ENCODE measurements at places on chromosomes 7 and 10.

GRCh38 chr10:70652761-70653657 is 19.3 kb upstream of the ADAMTS14 start:
- no peak for DNase-seq

DNA sequence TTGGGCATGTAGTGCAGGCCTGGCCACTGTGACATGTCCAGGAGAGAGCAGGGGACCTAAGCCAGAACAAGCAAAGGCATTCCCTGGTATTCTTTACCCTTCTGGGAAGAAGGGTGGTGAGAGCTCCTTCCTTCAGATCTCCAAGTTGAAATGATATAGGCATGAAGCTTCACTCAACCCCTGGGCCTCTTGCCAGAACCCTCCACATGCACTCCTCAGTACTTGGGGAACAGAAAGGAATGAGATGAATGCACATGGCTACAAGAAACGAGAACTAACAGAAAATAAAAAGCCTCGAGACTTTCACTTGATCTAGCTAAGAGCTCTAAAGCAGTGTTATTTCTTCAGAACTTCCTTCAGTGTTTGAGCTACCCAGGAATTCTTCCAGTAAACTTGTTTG is 262.2 kb downstream of the ETV1 start:
- no peak for DNase-seq

GRCh38 chr7:1562116-1562515 is 6.1 kb upstream of the TMEM184A start:
- DNase-seq, result no peak

GRCh38 chr10:75331081-75331480 is 70.5 kb downstream of the ZNF503 start:
- no peak for DNase-seq

GRCh38 chr7:107501593-107501992 is 31.7 kb downstream of the GPR22 start:
- peak; percentile 24 for DNase-seq

DNA sequence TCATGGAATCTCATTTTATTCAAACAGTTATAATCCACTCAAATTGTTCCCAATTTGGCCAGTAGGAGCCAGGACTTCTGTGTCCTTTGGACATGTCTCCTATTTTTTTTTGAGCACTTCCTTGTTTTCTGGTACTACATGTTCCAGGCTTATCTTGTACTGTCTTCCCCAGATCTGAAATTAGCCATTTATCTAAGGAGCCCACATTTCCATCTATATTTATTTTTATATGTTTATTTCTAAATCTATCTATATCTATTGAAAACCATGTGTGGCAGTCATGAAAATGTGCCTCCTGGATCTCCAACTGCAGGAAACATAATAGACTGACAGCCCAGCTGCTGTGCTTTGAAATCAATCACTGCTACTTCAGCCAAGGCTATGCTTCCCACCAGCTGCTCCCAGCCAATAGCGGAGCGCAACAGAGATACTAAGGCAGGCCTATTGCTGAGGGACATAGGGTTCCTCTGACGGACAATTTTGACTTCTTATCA is 147.1 kb downstream of the LRRC4 start:
- no peak for DNase-seq

GRCh38 chr10:58645416-58646146 is 132.9 kb downstream of the BICC1 start:
- DNase-seq, result no peak

- DNase-seq, result no peak
Observed at GRCh38 chr10:48792687-48793096, 108.0 kb downstream of the WDFY4 start.

DNA sequence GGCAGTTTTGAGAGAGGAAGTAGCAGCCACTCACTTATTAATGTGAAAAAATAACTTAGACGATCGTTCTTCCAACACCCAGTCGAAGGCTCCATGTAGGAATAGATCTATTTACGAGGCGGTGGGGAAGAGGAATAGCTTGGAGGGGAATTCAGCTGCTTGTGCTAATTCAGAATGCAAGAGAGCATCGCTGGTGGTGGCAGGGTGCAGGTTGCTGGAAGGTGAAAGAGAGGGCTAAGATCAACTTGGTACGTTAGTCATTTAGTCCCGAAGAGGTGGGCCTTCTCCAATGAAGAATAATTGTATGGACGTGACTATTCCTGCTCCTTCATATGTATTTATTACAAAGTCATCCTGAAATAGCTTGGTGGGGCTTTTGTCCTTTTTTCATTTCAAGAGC is 98.5 kb downstream of the SEC23IP start:
- DNase-seq, result no peak

GRCh38 chr10:128660726-128661125 is 534.5 kb upstream of the MKI67 start:
- no peak for DNase-seq

GRCh38 chr7:99928994-99929729 is at the start of gene GJC3:
Gene GJC3 (minus strand): TSS chr7:99929620. CDS start chr7:99929620, 0 bp downstream.
- no peak for DNase-seq

DNA sequence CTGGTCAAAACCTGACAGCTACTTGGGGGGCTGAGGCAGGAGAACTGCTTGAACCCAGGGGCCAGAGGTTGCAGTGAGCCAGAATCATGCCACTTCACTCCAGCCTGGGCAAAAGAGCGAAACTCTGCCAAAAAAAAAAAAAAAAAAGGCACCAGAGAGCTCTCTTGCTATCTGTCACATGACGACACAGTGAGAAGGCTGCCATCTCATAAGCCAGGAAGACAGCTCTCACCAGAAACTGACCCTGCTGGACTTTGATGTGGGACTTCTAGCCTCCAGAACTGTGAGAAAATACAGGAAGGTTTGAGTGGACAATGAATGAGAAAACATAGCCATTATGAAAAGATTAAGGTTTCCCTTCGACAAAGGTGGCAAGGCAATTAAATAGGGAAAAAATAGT is 51.1 kb upstream of the KCNIP2 start:
- no peak for DNase-seq

DNA sequence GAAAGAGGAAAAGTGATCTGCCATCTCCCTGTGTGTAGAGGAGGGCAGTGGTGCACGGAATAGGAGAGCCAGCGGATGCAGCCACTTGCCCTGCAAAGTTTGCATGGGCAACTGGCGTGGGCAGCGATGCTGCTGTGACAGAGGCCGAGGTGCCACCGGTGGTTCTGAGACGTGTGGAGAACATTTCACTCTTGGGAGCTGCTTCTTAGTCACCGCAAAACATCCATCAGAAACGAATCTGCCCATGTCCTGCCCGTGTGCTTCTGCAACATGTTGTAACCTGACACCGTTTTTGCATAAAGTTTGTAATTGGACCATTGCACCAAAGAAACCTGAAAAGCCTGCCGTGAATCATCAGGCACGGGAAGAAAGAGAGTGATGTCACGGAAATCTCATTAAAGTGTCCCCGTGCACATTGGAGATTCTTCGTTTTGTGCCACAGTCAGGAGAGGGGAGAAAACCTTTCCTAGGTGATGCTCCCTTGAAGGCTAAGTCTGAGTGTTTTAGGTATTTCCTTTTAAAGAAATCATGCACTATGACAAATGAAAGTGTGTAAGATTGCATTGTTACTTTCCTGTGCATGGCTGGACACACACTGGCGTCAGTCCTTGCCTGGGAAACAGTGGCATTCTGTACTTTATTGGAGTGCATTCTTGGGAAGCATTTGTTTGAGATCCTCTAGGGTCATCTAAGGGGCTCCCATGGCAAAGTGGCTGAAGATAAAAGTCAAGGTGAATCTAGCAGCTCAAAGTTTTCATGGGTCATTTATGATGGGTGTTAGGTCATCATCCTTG is 302.6 kb downstream of the KLF6 start:
- no peak for DNase-seq

DNA sequence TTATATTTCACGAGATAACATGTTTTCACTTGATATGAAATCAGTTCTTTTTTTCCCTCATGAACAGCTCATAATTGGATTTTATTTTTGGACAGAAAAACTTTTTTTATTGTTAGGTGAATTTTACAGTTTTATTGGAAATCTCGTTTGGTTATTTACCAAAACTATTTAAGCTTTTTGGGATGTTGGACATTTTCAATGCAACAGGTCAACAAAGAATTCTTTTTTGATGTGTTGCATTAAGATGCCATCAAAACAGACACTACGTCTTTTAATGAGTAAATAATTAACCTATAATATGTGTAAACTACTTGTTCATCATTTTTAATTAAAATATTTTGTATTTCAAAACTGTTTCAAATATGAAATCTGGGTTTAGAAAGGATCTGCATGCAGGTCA is 5.3 kb downstream of the KMT2E start:
- no peak for DNase-seq

GRCh38 chr10:45373576-45374349 is at the start of gene ALOX5:
Gene ALOX5 (plus strand): TSS chr10:45374216. CDS start chr10:45374280, 64 bp downstream.
- peak; percentile 46 for DNase-seq

DNA sequence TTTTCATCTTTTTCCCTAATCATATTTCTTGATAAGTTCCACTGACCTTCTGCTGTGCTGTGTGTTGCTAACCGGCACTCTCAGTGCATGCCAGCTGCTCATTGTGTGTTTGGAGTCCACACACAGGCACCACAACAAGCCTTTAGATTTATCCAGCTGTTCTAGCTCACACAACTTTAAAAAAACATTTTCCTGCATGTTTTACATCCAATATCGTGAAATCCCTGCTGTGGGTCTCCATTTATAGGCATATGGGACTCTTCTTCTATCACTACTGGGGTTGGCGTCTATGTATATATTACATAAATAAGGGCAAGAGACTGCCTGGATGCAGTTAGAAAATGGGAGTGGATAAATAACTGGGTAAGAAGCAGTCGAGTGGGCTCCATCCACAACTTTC is 183.6 kb upstream of the ADARB2 start:
- no peak for DNase-seq

DNA sequence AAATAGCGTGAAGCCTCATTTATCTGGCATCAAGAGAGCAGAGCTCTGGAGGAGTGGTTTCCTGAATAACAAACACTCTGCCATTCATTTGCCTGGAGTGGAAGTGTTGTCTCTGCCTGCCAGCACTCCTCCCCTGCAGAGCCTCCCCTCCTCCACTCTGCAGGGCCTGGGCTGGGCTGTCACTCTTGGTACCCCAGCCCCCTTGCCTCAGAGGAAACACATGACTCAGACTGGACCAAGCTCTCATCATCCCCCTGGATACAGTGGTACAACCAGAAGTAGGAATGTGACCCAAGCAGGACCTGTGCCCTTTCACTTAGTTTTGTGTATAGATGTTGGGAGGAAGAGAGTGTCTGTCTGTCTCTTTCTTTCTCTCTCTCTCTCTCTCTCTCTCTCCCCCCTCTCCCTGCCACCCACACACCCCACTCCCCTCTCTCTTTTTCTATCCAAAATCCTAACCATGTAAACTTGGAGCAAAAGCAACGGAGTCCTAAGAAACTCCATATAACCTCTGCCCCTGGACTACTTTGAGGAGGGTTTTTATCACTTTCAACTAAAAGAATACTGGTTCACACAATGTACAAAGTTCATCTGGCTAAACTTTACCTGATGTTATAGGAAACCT is 43.9 kb downstream of the DOCK4 start:
- DNase-seq, result no peak

GRCh38 chr10:122703483-122704448 is 4.1 kb upstream of the C10orf120 start:
- DNase-seq, result peak; percentile 37

DNA sequence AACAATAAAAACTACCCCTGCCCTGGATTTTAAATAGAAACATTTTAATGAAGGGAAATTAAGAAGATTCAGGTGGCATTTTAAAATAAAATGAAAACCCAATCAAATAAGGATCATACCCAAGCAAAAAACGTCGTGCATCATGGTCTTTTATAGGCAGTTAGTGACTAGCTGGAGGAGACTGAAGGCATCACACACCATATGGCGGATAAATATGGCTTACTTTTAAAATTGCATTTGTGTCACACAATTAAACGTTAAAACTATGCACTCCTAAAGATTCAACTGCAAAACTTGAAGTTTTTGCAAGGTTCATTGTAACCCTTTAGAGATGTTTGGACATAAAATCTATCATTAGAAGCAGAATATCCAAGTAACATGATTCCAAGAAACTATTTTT is 200.1 kb upstream of the NRG3 start:
- no peak for DNase-seq

DNA sequence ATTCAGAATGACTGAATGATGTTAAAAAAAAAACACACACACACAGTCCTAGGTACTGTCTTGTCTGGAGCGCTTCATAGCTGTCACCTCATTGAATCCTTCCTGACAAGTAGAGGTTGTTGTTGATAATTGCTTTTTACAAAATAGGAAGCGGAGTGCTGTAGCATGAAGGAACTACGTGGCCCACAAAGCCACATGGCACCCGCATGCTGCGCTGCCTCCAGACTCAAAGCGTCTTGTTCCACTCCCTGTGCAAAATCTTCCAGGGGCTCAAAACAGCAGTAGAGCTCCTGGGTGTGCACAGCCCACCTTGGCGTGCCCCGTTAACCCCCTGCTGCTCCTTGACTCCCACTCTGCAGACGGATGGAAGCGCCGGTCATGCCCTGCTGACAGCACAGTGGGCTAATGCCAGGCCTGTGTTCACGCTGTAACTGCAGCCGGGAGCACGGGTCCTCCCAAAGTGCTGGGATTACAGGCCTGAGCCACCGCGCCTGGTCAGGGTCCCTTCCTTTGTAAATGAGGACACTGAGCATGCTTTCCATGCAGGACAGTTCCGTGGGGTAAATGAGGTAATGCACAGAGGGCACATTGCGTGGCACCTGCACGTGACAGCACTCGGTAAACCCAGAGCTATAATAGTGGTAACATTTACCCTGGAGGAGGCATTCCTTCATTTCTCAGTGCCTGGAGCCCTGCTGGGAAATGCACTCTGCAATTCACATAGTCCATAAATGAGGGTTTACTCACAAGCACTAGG is 91.1 kb upstream of the GNA12 start:
- no peak for DNase-seq

- DNase-seq, result no peak
Observed at GRCh38 chr10:73922864-73923133, 11.9 kb downstream of the PLAU start.

DNA sequence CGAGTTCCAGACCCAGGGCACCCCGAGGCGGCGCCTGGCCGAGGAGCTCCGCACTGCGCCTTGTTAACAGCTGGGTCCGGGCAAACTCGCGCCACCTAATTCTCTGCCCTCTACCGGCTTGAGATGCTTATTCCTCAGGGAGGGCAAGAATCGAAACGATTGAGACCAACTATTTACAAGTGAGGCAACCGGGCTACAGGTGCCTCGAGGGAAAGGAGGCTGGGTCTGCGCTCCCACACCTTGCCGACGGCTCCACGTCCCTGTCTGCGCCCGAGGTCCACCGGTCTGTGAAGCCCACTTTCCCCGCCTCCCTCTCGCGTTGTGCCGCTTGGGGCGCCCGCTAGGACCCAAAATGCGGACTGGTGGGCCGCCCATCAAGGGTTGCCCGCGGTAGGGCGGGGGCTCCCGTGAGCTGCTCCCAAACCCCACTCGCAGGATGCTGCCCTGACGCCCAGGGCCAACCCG is 527 bp downstream of the AKR1B1 start:
- peak; percentile 41 for DNase-seq

GRCh38 chr7:2670171-2670570 is 17.8 kb upstream of the AMZ1 start:
- no peak for DNase-seq

- no peak for DNase-seq
Observed at GRCh38 chr7:25256333-25256819, 28.1 kb upstream of the NPVF start.

- no peak for DNase-seq
Observed at GRCh38 chr10:110644598-110645462, 694 bp downstream of the RBM20 start.

Measured in activated CD4-positive, alpha-beta T cell treated with anti-CD3 and anti-CD28 coated beads for 4 hours (primary cell).